Germinal center (tissue), 1 donor: ENCODE measurements at places on chromosomes 6 and 20.

DNA sequence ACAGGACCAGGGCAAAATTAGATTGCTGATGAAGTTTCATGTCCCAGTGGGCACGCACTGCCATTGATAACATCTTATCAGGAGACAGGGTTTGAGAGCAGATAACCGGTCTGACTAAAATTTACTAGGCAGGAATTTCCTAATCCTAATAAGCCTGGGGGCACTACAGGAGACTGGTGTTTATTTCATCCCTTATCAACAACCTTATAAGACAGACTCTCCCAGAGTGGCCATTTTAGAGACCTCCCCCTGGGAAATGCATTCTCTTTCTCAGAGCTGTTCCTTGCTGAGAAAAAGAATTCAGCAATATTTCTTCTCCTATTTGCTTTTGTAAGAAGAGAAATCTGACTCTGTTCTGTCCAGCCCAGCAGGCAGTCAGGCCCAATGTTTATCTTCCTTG lies 423.4 kb upstream of the IMPG1 start:
- DNase-seq, result no peak

DNA sequence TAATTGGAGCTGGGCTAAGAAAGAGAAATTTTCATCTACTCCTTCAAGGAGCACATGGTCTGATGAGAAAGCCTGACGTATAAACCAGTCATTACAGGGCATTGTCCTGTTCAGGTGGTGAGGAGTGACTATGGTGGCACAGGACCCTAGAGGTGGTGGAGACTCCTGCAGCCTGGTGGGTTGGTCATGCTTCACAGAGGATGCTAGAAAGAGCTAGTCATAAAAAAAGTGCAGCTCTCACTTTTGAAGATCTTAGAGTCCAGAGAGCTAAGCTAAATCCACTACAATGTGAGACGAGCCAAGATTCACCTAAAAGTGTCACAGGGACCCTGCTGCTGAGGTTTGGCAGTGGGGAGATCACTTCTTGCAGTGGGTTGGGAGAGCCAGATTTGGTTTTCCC lies 9.8 kb upstream of the ZNF831 start:
- DNase-seq, result no peak

DNA sequence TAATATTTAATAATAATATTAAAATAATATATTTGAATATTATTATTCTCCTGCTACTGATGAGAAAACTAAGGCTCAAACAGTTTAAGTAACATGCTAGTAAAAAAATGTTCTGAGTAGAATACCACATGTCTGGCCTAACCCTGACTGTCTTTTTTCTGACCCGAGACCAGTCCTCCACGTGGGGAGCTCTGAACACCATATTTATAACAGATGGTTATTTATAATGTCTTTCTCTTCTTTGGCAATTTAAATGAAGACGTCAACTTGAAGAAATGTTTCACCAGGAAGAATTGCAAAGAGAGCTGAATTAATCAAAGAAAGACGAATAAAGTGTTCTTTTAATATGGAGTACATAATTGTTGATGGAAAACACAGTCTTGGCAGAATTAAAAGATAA lies 82.0 kb downstream of the SLC22A3 start:
- no peak for DNase-seq

GRCh38 chr20:17613328-17614175 lies 43.7 kb downstream of the DSTN start:
- DNase-seq, result no peak

DNA sequence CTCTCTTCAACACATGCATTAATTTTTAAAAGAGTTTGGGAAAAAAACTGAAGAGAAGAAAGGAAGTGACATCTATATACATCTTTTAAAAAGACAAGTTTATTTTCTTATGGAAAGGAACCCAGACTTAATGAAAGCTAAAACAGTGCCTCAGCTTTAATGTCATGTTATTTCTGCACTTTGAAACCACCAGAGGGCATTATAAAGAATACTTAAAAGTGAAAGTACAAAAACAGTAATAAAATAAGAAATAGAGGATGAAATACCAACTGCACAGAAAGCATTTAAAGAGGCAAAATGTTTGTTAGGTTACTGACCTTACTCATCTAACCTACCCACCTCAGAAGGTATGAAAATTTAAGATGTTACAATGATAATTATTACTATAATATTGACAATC lies 98.8 kb downstream of the HUS1B start:
- DNase-seq, result no peak

- no peak for DNase-seq
These were observed 112.2 kb downstream of the DTNBP1 start for GRCh38 chr6:15550546-15551123.

GRCh38 chr6:18513253-18513798 lies 126.2 kb downstream of the RNF144B start:
- DNase-seq, result no peak

GRCh38 chr20:7996898-7997297 lies 22.7 kb downstream of the TMX4 start:
- no peak for DNase-seq

GRCh38 chr6:7378740-7379139 lies 10.8 kb downstream of the CAGE1 start:
- DNase-seq, result no peak

DNA sequence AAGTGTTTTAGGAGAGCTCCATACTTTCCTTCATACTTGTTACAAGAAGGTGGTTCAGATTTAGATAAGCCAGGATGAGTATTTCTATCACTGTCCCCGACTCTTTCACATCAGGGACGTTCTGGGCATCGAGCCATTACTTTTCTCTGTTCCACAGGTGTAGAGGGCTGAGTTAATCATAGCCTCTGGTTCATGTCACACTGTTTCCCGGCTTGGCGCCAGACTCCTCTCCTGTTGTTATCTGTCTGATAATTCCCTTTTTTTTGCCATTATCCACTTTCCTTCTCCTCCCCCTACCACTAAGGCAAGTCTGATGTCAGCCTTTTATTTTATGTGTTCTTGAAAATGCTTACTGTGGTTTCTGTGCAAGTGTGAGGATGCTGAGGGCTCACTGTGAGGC lies 593.4 kb downstream of the UTRN start:
- no peak for DNase-seq
